ENCODE measurements at places on chromosomes 7 and 10. TPM values are rescaled to one million over a fixed set of nuclear protein-coding genes. Genes with fewer than 3 reads are reported as not detected.

GRCh38 chr7:66033471-66034385, 41.9 kb upstream of the ASL start:
- DNase-seq, result no peak

GRCh38 chr10:1382711-1383110, 326.5 kb downstream of the WDR37 start:
- no peak for DNase-seq

Gene MAD1L1
- polyA plus RNA-seq, result 26.3 TPM

Gene FAM241B
- 9.4 TPM for polyA plus RNA-seq

Gene CLEC2L
- 1.00 TPM for polyA plus RNA-seq

Gene MSS51
- 5.0 TPM for polyA plus RNA-seq

Data from renal cortex interstitium (tissue), 15 donors.